NCI-H1105 treated with DMSO at 0.1 percent for 48 hours (cell line): ENCODE measurements at places on chromosomes 12 and 14.

- DNase-seq = no peak
These were observed 1.7 kb downstream of the PLEK2 start for GRCh38 chr14:67410313-67410712.

GRCh38 chr12:26017484-26018211 is 59.2 kb downstream of the RASSF8 start:
- peak; percentile 30 for DNase-seq

- DNase-seq = no peak
These were observed 116.3 kb downstream of the RTN1 start for GRCh38 chr14:59754256-59754655.

- no peak for DNase-seq
These were observed 23.5 kb upstream of the PTPRB start for GRCh38 chr12:70660620-70661219.

DNA sequence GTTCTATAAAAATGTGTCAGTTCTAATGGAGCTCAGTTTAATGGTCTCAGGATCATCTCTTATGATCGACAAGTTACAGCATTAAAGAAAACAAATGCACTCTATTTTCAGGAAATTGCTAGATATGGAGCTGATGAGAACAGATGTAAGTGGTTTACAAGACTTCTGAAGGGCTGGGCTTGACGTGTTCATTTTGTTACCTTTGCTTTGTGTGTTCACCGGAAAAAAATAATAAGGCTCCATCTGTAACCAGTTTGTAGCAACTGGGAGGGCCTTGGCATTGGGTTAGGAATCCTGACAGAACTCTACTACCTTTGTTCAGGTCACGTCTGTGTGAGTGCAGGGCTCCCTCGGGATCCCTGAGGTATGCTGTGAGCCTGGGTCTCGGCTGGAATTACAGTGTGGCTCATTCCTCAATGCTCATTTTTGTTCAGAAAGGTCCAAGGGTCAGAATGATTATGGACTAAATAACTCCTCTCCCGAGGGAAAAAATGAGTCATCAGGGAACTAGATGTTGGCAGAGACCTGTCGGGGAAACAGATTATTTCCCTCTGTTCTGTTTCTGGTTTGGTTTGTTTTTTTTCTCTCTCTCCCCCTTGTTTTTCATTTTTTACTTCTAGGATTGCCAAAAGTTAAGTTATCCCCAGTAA is 158.0 kb downstream of the SLC5A8 start:
- no peak for DNase-seq

DNA sequence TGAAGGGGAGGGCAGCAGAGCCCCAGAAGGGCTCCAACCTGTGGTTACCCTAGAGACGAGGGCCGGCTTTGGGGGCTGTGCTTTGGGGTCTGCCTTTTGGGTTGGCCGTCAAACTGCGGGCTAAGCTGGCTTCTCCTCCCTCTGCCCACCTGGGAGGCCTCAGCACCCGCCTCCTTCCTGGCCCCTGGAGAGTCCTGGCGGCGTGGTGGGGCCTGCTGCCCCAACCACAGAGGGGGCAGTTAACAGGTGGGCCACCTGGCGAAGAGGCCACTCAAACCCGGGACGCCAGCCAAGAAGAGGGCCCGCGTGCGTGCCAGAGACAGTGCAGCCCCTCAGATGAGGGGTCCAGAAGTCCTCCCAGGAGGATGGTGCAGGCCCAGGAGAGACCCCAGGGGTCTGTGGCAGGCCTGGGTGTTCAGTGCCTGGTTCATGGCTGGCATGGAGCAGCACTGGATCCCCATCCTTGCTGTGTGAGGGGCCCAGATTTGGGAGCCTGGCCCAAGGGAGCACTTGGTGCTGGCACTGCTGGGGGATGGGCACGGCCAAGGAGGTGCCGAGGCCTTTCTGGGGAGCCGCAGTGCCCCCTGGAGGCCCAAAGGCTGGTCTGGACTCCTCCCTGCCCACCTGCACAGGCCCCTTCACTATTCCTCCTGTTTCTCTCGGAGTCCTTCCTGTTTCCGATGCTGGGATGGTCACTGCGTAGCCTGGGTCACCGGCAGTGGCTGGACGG is 48.8 kb downstream of the LRCOL1 start:
- peak; percentile 20 for DNase-seq

GRCh38 chr12:87259391-87259790 is 769.8 kb downstream of the C12orf50 start:
- DNase-seq = no peak

DNA sequence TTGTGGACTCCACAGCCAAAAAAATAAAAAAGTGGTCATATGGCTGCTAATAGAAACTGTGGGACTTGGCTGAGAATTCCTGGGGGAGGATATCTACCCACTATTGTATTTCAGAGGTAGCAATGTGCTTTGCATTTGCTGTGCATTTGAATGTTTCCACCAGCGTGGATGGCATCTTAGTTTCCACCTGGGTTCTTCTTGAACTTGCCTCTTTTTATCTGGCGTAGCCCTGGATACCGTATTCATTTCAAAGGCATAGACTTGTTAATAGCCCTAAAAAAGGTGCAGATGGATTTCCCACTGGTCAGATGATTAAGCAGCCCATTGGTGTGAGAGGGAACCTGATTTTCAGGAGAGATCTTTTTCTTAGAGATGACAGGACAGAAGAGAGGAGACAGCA is 1.9 kb upstream of the MYF5 start:
- no peak for DNase-seq

DNA sequence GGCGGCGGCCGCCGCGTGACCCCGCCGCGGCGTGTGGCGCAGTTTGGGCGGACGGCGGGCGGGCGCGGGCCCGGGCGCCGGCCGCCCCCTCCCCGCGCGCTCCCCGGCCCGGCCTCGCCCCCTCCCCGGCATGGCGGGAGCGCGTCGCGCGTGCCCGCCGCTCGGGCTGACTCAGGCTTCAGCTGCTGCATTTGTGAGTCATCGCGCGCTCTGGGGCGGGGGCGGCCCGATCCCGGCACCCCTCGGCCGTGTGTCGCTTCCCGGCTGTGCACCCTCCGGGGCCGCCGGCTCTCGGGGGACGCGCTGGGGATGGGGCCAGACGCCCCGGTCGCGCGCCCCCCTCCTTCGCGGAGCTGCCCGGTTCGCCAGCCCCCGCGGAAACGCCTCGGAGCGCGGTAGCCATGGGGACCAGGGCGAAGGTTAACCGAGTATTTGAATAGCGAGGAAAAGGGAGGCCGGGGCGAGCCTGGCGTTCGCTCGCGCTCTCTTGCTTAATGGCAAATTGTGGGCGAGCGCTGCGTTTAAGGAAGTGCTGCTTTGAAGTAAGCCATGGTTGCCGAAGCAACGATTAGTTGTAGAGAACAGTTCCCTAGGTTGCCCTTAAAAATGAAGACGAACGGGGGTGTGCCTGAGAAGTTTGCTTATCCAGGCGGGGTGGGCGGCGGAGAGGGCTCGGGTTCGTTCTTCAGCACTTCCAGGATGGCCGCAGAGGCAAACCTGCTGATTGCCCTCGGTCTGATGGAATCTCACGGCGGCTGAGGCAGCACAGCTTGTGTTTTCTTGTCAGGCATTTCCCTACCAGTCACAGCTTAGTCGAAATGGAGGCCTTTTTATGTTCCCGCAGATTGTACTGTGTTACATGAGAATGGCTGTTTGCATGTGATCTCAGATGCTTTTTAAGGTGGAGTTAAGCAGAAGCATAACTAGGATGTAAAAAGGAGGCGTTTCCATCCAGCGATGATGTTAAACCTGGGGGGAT is 896 bp downstream of the EIF5 start:
- DNase-seq = peak; percentile 16

DNA sequence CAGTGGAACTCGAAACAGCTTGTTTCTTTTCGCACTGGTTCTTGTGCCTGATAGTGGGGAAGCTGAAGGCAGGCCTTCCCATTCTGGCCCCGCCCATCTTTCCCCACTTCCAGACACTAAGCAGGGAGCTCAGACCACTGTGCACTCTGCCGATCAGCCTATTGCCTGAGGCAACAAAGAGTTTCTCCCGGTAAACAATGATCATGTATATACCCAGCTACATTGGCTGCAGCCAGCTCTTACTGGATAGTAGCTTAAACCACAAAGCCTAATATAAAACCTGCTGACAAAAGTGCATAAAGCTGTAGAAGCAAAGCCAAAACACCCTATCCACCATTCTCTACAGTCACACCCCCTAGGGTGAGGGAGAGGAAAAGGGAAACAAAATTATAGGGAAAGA is 24.7 kb upstream of the GLIPR1 start:
- no peak for DNase-seq

- no peak for DNase-seq
These were observed 187.0 kb downstream of the ADGRD1 start for GRCh38 chr12:131140697-131141096.

- DNase-seq = peak; percentile 67
These were observed 468.3 kb downstream of the AACS start for GRCh38 chr12:125533434-125534029.

DNA sequence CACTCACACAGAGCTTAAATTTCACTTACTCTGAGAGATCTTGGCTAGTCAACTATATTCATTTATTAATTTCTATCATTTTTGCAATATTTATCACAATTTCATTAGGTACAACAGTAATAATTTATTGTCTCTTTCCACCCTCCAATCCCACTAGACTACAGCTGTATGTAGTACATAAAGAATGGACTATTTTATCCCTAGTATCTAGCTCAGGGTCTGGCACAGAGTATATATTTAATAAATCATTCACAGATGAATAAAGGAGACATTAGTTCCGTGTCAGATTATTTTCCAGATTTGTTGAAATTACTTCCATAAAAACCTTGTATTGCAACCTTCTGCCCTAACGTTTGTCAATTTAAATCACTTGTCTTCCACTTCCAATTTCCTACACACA is 1781.1 kb upstream of the SEL1L start:
- no peak for DNase-seq

DNA sequence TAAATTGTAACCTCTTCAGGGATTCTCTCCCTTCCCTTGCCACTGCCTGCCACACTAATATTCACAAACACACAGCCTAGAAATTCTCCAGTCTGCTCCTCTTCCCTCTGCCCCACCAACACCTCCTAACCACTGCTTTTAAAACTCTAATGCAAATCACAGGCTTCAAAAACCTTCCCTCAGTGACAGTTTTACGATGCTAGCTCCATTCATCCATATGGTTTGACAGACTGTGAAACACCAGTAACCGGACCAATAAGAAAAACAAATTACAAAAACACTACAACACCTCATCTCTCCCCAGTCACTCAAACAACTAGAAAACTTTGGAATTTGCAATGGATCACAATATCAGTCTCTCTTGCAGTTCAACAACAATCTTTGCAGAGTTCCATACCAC is 5.7 kb downstream of the DPF3 start:
- no peak for DNase-seq

GRCh38 chr12:130186651-130187268 is 24.5 kb downstream of the FZD10 start:
- DNase-seq = no peak

- DNase-seq = no peak
These were observed 138.0 kb downstream of the SLC38A6 start for GRCh38 chr14:61119006-61119405.

- DNase-seq = no peak
These were observed 18.2 kb downstream of the ACVRL1 start for GRCh38 chr12:51925346-51926063.

GRCh38 chr14:74941676-74942097 is 13.7 kb downstream of the PGF start:
- DNase-seq = no peak

DNA sequence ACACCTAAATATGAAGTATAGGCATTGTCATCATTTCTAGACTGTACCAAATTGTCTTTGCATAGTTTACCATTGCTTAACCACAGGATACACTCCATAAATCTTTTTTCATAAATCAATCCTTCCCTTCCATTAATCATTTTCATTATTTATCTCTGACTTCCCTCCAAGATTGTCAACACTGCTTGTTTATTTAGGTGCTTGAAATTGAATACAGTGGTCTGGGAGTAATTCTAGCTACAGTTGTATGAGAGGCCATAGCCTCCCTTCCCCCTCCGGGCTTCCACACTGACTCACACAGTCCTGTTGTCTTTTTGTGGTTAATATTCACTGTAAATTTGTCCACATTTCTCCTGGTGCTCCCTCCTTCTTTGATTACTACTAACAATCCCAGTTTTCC is 114.2 kb upstream of the ARID2 start:
- DNase-seq = peak; percentile 80

DNA sequence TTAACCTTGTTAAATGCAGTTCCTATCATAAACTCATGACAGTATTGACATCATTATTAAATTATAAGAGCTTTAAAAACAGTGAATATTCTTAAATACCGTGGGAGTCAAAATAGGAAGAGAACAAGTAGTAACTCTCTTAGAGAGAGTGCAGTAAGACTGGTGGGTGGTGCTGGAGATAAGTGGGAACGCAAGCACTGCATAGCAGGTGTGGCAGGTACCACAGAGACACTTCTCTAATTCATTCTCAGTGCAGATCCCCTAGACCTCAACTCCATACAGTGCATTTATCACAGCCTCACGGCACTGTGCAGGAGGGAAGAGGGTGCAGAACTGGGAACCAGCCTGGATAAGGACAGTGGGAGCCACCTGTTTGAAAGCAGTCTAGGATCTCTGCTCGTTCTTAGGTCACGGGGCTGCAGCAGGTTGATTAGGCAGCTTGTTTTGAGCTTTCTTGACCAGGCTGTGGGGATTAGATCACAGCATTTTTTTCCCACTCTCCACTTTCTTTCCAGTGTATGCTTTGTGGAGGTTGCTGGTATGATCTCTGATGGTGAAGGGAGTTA is 165.6 kb downstream of the PRKCH start:
- no peak for DNase-seq

DNA sequence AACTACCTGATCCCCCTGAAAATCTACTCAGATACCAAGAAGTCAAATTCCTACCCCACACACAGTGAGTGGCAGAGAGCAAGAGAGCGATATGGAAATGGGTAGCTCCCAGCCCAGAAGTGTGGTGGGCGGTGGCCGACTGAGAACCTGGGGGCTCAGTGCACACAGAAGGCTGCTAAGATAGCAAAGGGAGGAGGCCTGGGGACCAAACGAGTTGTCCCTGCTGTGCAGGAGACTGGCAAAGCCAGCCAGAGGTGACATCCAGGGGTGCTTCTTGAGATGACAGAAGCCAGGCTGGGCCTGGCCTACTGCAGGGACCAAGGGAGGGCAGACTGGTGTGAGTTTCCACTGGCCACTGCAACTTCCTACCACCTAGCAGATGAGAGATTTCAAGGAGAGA is 52.9 kb downstream of the VWF start:
- no peak for DNase-seq

DNA sequence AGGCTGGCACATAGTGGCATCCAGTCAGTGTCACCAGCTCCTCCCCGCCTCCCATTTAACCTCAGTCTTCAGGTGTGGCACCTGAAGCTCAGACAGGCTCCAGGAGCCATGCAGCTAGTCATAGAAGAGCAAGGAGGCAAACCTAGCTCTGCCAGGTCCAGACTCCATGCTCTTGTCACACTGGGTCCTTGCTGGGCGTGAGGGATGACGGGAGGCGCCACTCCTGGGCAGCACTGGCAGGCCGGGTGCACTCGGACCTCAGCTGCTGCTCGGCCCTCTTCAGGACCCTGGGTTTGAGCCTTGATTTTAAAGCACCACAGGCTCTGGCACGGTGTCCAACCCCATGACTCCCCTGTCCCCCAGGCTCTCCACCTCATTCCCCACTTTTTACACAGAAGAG is 24.1 kb downstream of the ITPK1 start:
- DNase-seq = no peak
